Osteoblast (primary cell): ENCODE measurements at places on chromosomes 13 and 19. TPM values are rescaled to one million over a fixed set of nuclear protein-coding genes. Genes with fewer than 3 reads are reported as not detected.

DNA sequence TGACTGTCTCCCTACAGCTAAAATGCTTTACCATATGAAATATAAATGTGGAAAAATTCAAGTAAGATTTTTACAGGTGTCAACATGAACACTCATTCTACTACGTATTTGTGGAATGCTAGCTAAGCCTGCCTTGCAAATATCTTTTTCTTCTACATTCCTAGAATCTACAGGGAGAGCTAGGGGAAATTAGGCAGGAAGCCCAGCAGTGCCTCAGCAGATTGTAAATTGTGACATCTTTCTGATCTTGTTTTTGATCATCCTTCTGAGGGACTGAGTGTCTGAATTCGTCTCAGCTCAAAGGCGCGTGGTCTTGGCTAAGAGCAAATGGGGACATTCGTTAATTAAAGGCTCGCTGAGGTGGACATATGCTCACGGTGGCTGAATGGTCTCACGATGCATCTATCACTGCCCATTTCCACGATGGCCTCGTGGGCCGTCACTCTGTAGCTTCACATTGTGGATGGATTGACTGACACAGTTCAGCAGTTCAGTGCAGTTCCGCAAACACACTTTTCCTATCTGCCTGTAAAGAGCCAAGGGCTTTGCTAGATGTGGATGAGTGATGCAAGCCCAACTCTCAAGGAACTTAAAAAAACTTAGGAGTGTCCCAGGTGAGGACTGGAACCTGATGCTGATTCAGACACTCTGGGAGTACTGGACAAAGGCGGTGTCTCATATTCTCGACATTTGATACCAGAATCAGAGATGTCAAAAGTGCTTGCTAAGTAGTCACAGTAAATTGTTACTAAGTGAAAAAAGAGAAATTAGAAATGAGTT is 562.5 kb downstream of the EFNB2 start:
- DNase-seq, result no peak

The LILRB2 gene
- not detected in 2 replicates for total RNA-seq

DNA sequence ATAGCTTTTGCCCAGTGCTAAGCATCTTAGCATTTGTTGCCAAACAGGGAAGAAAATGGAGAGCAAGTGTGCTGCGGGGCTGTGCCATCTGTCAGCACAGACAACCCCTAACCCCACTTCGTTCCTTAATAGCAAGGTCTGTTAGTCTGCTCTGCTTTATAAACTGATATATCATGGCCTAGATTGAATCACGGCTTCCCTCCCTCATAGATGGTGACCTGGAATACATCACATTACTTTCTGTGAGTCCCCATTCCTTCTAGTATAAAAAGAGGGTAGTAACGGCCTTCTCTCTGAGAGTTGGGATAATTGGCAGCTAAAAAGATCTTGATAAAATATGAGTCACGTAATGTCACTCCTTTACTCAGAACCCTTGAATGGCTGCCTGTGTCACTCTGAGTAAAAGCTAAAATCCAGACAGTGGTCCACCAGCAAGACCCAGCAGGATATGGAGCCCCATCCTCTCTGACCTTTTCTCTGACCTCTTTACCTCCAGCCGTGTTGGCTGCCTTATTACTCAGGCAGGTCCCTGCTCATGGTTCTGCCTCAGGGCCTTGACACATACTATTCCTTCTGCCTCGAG is 151.7 kb downstream of the DLEU7 start:
- no peak for DNase-seq

GRCh38 chr13:59274958-59275727 is 888.6 kb downstream of the DIAPH3 start:
- no peak for DNase-seq

DNA sequence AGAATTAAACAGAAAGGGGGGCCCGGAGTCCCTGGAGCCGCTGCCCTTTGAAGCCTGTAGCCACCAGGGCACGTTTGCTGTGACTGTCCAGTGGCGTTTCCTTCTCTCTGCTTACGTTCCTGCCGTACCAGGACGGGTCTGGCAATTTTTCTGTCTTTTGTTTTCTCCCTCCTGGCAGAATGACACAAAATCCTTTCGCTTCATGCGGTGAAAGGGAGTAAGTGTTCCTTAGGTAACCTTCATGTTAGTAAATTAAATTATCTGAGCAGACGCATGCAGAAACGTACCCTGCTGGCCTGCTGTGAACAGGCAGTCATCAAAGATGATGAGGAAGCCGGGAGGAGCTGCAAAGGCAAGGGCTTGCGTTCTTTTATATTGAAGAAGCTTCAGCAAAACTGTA is 299.3 kb upstream of the ARGLU1 start:
- DNase-seq, result no peak

The ZNF570 gene
- 6.9 and 12.4 TPM in 2 replicates for total RNA-seq

- DNase-seq, result no peak
These were observed 85.8 kb upstream of the SPATA13 start for GRCh38 chr13:24074678-24075077.

DNA sequence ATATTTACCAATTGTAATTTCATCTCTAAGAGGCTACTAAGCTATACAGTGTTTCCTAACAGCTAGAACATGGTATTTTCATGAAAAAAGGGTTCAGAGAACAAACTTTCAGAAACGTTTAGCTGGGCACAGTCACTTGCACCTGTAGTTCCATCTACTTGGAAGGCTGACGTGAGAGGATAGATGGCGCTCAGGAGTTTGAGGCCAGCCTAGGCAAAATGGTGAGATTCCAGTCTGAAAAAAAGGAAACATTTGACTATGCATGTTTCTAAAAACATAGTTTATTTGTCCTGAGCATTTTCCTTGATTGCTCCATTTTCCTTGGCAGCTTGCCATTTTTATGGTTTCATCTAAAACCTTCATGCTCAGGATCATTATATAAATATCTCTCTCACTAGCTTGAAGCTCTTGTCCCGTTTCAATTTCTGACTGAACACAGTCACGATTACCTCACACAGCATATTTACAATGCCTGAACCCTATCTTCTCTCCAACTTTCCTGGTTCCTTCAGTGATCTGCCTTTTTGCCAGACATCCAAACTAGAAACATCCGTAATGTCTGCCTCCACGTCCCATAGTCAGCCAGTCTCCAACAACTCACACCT is 200.8 kb downstream of the RGCC start:
- peak; percentile 66 for DNase-seq

The HMGB1 gene
- 65.1 and 71.7 TPM in 2 replicates for total RNA-seq

DNA sequence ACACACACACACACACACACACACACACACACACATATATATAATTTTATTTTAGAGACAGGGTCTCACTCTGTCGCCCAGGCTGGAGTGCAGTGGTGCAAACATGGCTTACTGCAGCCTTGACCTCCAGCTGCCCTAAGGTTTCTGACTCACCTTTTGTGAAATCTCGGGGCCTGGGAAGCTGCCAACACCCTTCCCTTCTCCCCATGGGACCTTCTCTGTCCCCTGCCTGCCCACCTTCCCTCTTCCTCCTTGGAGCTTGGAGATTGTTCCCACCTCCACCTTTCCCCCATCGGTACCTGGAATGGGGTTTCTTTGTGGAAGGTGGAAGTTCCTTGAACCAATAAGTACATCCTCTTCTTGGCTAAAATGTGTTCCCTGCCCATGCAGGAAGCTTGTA is 6.3 kb downstream of the ARRDC5 start:
- DNase-seq, result no peak

The AKAP8L gene
- 63.9 and 69.5 TPM in 2 replicates for total RNA-seq
